RPMI7951 (cell line): ENCODE measurements at places on chromosomes 13 and 19. TPM values are rescaled to one million over a fixed set of nuclear protein-coding genes. Genes with fewer than 3 reads are reported as not detected.

- no peak for DNase-seq
These were observed 79.4 kb downstream of the FOXO1 start for GRCh38 chr13:40586886-40587565.

Gene EPS8L1
- 8.5 and 12.3 TPM in 2 replicates for total RNA-seq

DNA sequence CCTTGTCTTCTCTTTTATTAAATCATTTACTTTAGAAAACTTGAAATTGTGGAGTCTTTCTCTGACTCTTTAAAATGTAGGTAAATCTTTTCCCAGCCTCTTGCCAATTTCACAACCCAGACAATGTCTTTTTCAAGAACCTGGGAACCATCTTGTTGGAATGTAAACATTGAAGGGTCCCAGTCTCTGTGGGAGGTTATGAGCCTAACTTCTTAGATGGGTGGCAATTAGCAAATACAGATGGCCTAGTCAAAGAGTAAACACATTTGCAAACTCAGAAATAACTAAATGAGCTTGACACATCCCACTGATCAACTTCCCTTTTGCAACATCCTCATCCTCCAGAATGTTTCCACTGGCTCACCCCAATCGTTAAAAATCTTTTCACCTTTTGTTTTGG lies 721.0 kb downstream of the PCDH9 start:
- no peak for DNase-seq

Gene ZNF486
- total RNA-seq = 7.8 and 9.6 TPM in 2 replicates

DNA sequence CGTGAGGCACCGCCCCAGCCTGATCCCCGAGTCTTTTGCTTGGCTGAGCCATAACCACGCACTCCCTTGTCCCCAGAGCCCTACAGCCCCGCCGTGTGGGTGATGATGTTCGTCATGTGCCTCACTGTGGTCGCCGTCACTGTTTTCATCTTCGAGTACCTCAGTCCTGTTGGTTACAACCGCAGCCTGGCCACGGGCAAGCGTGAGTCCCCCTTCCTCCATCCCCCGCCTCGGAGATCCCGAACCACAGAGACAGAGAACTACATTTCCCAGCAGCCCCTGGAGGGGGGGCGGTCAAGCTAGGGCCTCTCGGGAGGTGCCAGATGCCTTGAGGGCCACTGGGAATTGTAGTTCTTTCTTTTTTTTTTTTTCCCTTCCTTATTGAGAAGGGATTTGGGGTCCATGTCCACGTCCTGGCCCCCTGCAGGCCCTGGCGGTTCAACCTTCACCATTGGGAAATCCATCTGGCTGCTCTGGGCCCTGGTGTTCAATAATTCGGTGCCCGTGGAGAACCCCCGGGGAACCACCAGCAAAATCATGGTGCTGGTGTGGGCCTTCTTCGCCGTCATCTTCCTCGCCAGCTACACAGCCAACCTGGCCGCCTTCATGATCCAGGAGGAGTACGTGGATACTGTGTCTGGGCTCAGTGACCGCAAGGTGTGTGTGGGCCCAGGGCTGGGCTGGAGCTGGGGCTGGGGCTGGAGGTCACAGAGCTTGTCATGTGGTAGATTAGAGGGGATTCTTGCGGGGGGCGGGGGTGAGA lies 25.9 kb downstream of the GRIN2D start:
- peak; percentile 92 for DNase-seq

GRCh38 chr13:50910485-50910805 lies 854 bp downstream of the RNASEH2B start:
- DNase-seq = peak; percentile 65

DNA sequence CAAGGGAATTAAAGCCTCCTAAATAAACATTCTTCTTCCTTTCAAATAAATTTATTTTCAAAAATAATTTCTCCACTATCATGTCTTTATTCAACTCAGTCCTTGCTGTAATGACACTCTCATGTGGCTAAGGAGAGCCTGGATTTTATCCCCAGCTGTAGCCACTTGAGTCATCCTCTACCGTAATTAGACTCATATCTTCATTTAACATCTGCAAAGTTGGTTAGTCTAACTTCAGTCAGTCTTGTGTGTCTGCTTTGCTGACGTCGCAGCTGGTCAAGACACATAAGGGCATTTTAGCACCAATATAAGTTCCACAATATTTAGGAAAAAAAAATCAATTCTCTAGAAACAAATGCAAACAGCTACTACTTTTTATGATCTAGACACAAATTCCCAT lies 776.4 kb upstream of the ATXN8OS start:
- DNase-seq = no peak

GRCh38 chr13:85654227-85654626 lies 145.0 kb downstream of the SLITRK6 start:
- DNase-seq = peak; percentile 2

Gene TFPT
- 50.2 and 66.2 TPM in 2 replicates for total RNA-seq

Gene TMC4
- 3.8 TPM in 1 of 2 replicates, not detected in the other for total RNA-seq

Gene TMEM238
- total RNA-seq = not detected in 2 replicates

Gene DHPS
- total RNA-seq = 95.2 and 109 TPM in 2 replicates

Gene ZNF439
- 11.1 and 12.3 TPM in 2 replicates for total RNA-seq

- no peak for DNase-seq
These were observed 11.4 kb downstream of the CARD8 start for GRCh38 chr19:48244281-48244680.

GRCh38 chr19:18507021-18507726 lies 14.7 kb downstream of the ELL start:
- peak; percentile 78 for DNase-seq

DNA sequence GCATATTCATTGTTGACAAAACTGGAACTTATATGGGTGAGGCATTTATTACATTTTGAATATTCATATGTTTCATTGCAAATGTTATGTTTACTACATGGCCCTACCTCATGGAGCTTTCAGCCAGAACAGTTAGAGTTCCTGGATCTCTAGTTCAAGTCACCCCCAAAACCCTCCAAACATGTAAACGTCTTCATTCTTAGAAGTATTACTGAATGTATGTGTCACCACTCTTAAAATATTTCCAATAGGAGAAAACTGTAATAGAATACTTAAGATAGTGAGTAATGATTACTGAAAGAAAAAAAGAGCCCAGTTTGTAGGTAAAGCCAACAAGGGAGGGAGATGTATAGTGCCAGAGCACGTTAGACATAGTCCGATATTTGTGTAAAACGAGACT lies 23.5 kb downstream of the URI1 start:
- no peak for DNase-seq

Gene ELAVL3
- total RNA-seq = not detected in 2 replicates

Gene ZNF296
- total RNA-seq = 0.48 and 0.59 TPM in 2 replicates

DNA sequence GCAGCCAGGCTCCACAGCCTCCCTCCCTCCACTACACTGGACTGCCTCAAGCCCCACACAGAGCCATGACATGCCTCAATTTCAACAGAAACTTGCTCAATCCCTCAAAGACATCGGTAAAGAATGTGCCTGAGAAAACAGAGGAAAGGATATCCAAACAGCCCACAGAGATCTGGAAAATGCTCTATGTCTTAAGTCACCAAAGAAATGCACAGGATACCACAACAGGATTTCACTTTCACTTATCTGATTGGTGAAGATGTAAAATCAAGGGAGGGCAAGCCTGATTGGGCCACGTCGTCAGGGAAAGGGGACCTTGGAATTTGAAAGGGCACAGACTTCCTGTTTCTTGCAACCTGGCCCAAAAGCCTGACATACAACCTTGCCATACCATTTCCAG lies 14.2 kb downstream of the CACNA1A start:
- DNase-seq = no peak

Gene EXOSC5
- total RNA-seq = 36.8 and 59.3 TPM in 2 replicates

DNA sequence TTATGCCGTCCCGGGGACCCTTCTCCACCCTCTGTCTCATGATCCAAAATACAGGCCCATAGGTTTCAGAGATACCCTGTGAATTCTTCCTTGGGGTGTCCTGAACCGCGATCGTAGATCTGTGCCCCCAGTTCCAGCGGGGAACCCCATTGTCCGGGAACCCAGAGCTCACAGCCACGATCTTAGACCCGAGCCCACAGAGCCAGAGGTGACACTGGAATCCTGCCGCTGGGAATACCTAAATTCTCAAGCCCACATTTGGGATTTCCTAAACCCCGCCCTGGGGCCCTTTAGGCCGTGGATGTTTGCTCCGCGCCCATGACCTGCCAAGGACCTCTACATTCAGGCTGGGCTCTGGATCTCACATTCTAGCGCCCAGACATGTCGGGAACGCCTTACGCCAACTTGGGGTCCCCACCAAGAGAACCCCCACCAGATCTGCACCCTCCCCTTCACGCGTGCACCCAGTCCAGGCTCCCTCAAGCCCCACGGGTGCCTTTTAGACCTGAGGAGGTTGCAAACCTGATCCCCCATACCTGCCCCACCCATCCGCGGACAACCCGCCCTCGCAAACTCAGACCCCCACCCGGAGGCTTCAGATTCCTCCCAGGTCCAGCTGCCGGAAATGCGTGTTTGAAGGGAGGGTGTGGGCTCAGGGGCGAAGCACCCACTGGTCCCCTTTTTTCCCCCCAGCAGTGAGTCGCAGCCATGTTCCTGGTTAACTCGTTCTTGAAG lies 605 bp downstream of the CAPNS1 start:
- peak; percentile 62 for DNase-seq

GRCh38 chr19:47475465-47475864 lies 3.8 kb upstream of the SLC8A2 start:
- DNase-seq = no peak

DNA sequence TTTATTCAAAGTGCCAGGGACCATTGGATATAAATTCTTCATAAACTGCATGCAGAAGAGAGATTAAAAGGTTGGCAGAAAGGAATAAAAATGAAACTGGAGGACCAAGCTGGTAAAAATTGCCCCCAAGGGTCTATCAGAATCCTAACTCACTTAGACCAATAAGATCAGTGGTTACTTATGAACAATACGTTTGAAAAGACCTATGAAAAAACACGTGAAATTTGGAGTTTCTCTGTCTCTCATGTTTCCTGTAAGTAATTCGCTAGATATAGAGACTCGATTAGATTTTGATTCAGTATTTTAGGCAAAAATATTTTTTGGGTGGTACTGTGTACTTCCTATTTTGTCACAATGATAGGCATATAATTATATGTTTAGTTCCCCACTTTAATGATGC lies 22.9 kb downstream of the GARRE1 start:
- no peak for DNase-seq

DNA sequence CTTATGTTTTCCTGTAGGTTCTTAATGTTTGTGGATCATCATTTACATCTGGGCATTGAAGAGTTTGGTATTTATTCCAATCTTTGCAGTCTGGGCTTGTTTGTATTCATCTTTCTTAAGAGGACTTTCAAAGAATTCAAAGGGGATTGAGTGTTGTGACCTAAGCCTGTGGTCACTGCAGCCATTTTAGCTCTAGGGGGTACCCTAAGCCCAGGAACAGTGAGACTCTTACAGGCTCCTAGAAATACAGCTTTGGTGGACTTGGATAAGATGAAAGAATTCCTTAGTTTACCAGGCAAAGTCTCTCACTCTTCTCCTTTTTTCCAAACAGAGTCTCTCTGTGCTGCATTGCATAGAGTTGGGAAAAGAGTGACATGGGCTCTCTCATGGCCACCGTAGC lies 2539.0 kb upstream of the PCDH20 start:
- DNase-seq = no peak

GRCh38 chr19:7554990-7555864 lies 19.7 kb downstream of the PNPLA6 start:
- DNase-seq = no peak

Gene JAK3
- total RNA-seq = 0.59 and 1.3 TPM in 2 replicates

GRCh38 chr19:10615429-10616023 lies 9.8 kb upstream of the SLC44A2 start:
- DNase-seq = no peak

DNA sequence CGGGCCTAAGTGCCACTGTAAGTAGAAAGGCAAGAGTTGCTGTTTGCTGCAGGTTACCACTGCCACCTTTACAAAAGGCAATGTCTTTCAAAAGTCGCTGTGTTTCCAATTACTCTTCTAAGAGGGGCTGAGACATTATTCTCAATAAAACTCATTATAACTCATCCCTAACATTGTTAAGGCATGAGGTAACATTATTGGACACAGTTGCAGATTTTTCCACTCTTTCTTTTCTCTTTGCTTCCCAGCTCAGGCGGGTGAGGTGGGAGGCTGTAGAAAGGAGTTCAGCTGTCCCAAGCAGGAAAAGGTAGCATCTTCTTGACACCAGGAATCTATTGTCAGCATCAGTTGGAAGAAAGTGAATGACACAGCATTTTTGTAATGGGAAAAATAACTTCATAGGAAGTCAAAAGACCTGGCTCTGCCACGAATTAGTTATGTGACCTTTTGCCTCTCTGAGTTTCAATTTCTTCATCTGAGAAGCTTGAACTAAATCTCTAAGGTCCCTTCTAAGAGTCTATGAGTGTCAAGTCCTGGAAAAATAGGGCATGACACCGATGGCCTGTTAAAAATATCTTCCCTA lies 2.1 kb upstream of the UBL3 start:
- DNase-seq = no peak

DNA sequence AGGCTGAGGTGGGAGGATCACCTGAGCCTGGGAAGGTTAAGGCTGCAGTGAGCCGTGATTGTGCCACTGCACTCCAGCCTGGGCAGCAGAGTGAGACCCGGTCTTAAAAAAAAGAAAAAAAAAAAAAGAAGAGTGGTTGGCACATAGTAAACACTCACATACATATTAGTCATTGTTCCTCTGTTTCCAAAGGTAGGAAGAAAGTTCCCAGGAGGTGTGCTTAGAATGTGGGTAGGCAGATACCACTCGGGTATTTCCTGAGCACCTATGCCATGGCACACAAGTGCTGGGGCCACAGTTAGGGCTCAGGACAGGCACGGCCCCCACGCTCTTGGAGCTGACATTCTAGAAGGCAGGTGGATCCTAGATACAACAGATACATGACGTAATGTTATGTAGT lies 41.4 kb downstream of the SIPA1L3 start:
- no peak for DNase-seq

- DNase-seq = peak; percentile 73
These were observed 15.9 kb downstream of the OPA3 start for GRCh38 chr19:45568732-45569131.

DNA sequence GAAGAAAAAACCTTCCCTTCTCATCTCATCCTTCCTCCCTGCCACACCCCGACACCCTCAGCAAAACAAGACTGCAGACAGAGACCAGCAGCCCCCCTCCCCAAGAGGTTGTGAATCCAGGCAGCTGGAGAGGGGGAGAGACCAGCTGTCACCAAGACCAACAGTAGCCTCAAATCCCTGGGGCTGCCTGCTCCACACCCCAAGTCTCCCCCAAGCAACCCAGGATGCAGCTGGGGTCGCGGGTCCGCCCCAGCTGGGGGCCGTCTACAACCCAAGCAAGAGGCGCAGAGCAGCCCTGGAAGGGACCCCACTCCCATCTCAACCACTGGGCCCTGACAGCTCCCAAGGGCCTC lies 7.1 kb downstream of the KLF16 start:
- no peak for DNase-seq

- DNase-seq = no peak
These were observed 1407.7 kb upstream of the SLC10A2 start for GRCh38 chr13:104473936-104474335.

DNA sequence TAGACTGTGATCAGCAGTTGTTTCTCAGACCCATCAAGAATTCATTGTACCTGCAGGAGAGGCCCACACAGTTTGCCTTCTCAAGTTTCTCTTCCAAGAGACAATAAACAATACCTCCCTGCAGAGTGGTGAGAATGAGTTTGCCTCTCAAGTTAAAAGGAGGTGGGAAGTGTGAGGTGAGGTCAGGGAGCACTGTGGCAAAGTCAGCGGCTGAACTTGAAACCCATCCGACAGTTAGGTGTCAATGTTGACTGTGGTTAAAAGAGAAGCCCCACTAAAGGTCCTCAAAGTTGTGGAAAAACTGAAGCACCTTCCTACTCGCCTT lies 72.9 kb upstream of the TSC22D1 start:
- DNase-seq = no peak

GRCh38 chr13:43544011-43544410 lies 242.8 kb downstream of the ENOX1 start:
- DNase-seq = peak; percentile 26
